ENCODE measurements at places on chromosomes 1 and 21.

DNA sequence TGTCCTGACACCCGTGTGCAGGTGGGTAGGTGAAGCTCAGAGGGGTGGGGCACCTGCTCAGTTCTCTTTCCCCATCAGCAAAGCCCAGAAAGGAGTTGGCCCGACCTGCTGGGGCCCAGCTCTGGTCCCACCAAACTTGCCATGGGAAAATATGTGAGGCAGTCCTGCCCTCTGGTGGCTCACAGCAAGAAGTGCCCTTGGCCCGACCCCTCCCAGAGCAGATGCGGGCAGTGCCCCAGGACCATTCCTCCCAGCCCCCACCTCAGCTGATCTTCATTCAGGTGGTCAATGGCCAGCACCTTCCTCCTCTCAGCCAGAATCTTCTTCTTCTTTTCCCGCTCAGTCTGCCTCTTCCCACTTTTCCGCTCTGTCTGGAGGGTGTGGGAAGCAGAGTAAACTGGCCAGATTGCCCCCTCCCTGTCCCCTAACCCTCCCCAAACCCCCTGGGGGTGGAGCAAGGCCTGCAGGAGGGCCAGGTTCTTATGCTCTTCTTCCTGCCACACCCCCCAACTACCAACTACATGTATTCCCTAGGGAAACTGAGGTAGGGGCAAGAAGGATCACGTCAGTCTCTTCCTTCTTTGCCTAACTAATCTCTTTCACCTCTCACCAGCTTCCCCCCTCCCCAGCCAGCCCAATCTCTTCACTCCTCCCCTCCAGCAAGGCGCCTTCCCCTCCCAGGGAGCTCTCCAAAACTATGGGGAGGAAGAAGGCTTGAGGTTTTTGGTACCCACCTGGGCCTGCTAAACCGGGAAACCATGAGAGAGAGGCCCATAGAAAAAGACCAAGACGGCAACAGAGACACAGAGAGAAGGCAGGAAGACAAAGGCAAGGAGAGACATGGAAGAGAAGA, 15.6 kb downstream of the TNNT2 start:
- DNase-seq = no peak

GRCh38 chr1:192343344-192343743, 26.6 kb downstream of the RGS21 start:
- no peak for DNase-seq

DNA sequence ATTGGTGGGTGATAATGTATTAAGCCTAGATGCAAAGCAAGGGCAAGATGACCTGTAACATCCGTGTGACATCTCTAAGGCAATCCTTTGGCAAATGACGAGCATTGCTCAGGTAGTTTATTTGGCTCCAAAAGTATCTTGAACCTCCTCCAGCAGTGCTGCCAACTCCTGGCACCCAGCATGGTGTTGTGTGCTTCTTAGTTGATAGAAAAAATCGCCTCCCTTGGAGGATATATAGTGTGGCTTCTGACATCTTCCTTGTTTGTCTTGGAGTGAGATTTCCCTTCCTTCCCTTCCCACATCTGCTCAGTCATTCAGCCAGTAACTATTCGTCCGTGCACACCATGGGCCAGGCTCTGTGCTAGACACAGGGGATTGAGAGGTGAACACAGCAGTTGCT, 121.8 kb downstream of the TOMM20 start:
- DNase-seq = no peak

DNA sequence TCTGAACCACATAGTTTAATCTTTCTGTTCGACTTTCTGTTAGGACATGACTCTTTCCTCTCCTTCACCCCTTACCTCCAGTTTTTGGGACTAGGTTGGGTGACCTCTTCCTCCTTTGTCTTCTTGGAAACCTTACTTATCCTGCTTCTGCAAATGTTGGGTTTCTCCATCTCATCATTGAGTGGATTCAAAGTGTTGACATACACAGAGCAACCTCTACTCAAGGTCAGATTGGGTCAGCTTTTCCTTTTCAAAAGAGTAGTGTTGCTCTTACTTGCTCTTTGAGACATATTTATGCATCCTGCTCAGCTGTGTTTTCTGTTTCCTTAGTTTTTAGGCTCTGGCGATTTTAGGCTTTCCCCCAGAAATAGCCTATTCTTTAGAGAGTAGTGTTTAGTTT, 3.7 kb downstream of the CAMTA1 start:
- DNase-seq = no peak

GRCh38 chr1:90761156-90761555, 44.1 kb upstream of the BARHL2 start:
- DNase-seq = no peak

- DNase-seq = no peak
Measured at GRCh38 chr1:168110896-168111545, 25.7 kb downstream of the GPR161 start.

GRCh38 chr1:114323959-114324661, 170.4 kb upstream of the SYT6 start:
- DNase-seq = no peak

DNA sequence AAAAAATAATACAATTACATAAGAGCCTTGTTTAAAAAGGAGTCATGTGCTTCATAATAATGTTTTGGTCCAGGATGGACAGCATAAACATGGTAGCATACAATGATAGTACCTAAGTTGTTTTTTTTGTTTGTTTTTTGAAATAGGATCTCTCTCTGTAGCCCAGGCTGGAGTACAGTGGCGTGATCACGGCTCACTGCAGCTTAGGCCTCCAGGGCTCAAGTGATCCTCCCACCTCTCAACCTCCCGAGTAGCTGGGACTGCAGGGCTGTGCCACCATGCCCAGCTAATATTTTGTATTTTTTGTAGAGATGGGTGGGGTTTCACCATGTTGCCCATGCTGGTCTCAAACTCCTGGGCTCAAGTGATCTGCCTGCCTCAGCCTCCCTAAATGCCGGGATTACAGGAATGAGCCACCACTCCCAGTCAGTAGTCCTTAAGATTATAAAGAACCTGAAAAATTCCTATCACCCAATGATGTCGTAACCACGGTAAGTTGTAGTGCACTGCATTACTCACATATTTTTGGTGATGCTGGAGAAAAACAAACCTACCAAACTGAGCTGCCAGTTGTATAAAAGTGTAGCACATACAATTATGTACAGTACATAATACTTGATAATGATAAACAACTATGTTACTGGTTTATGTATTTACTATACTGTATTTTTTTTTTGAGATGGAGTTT, 22.4 kb upstream of the RCOR3 start:
- no peak for DNase-seq

GRCh38 chr1:46248122-46248920, 758 bp downstream of the RAD54L start:
- DNase-seq = no peak

DNA sequence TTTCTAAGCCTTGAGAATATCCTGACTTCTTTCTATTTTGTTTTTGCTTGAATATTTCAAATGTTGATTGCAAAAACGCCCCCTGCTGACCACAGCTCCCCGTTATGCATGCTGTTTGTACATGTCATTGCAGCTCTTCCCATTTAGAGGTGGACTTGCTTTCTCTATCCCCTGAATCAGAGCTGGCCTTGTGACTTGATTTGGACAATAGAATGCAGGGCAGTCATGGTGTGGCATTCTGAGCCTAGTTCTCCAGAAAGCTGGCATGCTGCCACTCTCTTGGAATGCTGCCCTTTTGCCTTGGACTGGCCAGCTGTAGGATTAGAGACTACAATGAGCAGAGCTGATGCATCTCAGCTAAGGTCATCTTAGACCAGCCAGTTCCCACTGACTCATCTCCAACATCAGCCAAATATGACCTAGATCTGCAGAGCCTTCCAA, 1561.5 kb downstream of the MRPL39 start:
- DNase-seq = no peak

DNA sequence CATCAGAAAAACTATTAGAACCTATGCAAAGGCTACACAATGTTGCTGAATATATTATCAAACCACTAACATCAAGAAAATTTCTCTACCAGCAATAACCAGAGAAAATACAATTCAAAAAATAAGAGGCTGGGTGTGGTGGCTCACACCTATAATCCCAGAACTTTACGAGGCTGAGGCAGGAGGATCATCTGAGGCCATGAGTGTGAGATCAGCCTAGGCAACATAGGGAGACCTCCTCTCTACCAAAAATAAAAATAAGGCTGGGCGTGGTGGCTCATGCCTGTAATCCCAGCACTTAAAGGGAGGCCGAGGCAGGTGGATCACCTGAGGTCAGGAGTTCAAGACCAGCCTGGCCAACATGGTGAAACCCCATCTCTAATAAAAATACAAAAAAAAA, 16.9 kb upstream of the PUM1 start:
- no peak for DNase-seq

DNA sequence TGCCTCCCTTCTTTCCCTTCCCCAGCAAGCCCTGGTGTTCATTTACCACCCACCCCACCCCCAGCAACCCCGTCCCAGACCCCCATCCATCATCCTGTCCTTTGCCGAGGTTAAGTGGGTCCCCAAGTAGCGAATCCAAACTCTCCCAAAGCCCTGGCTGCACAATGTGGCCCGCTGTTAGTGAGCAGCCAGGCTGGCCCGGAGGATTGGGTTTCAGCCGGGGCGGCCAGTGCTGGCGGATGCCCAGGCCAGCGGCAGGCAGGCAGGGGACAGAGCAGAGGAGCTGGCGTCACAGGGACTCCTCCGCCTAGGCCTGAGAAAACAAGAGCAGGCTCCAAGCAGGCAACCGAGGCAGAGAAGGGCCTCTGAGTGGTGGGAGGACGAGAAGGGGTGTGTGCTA, 61.4 kb downstream of the EPHB2 start:
- DNase-seq = no peak

DNA sequence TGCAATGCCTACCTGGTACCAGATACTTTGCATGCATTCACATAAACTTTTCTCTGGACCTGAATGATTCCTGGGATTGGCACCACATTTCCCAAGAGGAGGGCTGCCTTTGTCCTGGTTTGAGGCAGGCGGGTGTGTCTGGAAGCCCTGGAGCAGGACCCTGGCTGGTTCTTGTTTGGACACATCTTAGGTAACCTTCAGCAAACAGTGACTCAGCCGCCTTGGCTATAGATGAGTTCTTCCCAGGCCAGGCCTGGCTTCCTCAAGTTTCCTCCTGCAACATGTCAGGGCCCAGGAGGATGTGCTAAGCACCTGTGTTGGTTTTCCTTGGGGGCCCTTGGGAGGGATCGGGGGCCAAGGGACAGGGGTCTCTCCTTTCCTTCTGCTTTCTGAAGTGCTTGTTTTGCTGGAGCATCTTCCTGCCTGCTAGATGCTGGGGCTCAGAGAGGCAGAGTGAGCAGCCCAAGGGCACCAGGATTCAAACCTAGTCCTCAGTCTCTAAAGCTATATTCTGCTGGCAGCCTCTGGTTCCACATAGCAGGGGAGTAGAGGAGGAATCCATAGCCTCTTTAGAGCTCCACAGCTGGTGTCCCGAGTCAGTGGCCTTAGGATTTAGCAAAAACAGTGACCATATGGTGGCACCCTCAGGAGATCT, 38.2 kb downstream of the PAX7 start:
- no peak for DNase-seq

All from activated T-helper 1 cell treated with anti-CD3 and anti-CD28 coated beads, Interleukin-2, amount 50 U/mL, for 16 hours (primary cell).